ENCODE measurements at places on chromosomes 1 and 21.
A peak's percentile ranks its signal among the peaks of the same experiment; 100 is the strongest.

DNA sequence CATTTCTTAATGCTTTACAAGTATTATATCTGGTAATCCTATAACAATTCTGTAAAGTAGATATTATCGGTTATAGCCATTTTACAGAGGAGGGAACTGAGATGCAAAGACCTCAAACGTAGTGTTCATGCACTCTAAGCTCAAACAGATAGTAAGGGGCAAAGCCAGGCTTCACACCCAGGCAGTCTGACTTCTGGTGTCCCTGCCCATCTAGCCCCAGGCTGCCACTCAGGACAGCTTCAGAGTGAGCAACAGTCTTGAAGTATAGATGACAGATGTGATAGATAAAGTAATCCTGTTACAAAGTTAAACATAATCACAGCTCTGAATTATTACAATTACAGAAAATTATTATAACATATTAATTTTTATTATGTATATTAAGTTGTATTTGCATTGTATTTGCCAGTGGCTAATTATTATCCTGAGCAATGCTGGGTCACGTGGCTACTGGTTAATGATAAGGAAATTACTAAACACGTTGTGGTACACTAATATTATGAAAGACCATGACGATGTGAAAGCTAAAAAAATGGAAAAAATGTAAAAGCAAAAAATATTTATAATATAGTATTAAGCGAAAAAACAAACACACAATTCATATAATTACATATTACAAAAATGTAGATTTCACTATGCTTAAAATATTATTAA is 6.1 kb upstream of the TRAF3IP3 start:
- DNase-seq = no peak

- DNase-seq = no peak
Observed at GRCh38 chr1:226066415-226067078, 4.0 kb downstream of the H3-3A start.

- DNase-seq = no peak
Observed at GRCh38 chr21:19557488-19557887, 1153.9 kb upstream of the TMPRSS15 start.

DNA sequence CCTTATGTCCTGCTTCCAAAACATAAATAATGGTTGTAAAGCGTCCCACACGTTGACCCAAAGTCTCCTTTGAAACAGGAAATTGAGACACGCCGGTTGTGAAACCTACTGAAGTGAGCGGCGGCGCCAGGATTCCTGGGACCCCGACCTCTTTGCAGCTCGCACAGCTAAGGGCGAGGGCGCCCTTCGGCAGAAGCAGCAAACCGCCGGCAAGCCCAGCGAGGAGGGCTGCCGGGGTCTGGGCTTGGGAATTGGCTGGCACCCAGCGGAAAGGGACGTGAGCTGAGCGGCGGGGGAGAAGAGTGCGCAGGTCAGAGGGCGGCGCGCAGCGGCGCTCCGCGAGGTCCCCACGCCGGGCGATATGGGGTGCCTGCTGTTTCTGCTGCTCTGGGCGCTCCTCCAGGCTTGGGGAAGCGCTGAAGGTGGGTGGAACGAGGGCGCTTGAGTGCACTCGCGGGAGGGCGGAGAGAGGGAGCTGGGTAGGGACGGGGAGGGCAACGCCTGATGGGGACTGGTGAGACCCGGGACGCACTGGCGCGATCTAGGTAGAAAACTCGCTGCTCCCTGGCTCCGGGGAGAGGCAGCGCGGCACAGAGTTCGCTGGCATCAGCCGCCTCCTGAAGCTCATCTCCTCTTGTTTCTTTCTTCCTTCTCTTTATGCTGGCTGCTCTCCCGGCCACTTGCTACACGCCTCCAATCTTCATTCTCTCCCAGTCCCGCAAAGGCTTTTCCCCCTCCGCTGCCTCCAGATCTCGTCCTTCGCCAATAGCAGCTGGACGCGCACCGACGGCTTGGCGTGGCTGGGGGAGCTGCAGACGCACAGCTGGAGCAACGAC is at the start of gene CD1D:
TSS of gene CD1D (plus strand) at position 155 of the 836 bp plus-strand sequence. CDS start at position 362, 207 bp downstream.
- no peak for DNase-seq

- DNase-seq = no peak
Observed at GRCh38 chr1:114153261-114154145, at the start of gene SYT6. Gene SYT6, minus strand, starts transcription at chr1:114153869. Its CDS starts 97 bp downstream, at chr1:114153772.

DNA sequence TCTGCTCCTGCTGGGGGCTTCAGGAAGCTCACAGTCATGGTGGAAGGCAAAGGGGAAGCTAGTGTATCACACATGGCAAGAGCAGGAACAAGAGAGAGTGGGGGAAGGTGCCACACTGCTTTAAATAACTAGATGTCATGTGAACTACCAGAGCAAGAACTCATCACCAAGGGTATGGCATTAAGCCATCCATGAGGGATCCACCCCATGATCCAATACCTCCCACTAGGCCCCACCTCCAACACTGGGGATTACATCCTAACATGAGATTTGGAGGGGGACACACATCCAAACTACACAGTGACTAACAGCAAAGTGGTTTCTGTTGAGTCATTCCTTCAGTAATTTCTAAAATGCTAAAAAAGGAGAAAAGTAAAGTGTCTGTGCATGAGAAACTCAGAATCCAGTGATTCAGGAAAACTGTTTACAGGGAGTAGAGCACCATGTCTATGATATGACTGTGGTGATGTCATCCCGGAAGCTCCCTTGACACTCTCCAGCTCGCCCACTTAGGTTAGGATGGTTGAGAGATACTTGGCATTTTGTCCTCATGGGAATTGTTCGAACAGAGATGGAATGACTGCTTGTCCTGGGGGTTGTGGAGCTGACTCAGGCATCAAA is 50.3 kb downstream of the CHD1L start:
- DNase-seq = no peak

DNA sequence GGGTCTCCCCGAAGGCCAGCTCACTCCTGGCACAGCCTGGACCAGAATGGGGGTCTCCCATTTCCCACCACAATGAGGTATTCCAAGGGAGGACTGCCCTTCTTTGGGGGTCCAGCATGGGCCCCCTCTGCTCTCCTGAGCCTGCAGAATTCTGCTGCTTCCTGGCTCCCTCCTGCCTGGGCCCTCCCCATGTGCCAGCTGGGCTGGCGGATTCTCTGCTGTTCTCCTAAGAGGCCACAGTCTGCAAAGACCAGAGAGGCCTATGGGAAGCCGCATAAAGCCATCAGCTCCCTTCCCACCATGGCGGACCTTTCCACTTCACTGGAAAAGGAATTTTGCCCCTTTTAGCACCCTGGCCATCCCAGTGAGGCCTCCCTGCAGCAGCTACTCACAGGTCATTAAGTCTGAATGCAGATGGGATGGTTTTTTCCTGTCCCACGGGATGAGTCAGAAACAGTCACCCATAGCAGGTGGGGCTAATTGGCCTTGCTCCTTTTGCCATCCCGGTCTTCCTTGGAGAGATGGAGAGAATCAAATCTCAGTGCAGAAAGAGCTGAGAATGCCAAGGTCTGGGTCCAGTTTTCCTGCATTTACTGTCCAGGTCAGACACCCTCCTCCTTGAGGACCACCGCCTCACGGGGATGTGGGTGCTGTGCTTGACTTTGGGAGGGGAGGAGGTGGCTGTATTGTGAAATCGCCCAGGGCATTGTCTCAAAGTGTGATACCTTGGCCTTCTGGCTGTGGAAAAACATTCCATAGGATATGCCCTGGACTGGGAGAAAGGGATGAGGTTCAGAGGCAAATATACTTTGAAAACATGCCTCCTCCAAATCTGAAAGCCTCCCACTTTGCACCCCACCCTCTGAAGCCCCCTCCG is 23.2 kb downstream of the MYBPH start:
- no peak for DNase-seq

GRCh38 chr1:20928146-20928545 is 141.0 kb upstream of the HP1BP3 start:
- no peak for DNase-seq

GRCh38 chr1:211638689-211639101 is 36.7 kb downstream of the NEK2 start:
- DNase-seq = no peak

GRCh38 chr1:84774669-84775534 is 84.6 kb upstream of the SSX2IP start:
- no peak for DNase-seq

DNA sequence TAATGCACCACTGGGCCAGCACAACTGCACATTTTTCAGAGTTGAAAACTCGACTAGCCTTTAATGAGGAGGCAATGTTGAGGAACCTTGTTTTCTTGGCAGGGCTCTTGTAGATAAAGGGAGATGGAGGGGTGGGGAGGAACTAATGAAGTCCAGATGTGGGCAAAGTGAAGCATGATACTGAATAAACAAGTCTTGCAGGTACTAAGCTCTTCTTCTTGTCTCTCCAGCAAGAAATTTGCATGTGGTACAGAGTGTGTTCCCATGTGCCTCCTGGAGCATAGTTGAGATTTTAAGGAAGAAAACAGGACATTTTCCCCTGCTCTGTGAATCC is 47.0 kb downstream of the PLPP3 start:
- no peak for DNase-seq

DNA sequence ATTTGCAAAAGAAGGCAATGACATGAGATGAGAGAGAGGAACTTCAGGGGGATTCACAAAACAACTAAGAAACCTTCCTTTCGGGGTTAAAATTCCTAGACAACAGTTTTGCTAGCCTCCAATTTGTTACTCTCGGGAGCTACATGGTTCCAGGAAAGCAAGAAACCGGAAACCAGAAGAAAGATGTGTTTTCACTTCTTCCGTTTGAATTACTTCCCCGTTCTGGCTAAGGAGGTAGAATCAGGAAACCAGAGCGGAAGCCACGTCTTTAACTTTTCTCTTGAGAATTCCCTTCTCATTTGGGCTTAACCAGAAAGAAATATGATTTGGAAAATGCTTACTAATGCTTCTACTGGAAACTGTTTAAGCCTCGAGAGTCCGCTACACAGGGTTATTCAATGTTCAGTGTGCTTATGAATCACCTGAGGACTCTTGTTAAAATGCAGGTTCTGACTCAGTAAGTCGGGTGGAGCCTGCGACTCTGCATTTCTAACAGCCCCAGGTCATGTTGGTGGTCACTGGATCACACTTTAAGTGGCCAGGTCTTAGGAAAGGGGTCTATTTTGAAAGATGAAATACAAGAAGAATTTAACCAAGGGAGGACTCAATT is 43.5 kb upstream of the MCOLN3 start:
- DNase-seq = peak; percentile 47

GRCh38 chr1:173581383-173582079 is 21.3 kb downstream of the SLC9C2 start:
- no peak for DNase-seq

DNA sequence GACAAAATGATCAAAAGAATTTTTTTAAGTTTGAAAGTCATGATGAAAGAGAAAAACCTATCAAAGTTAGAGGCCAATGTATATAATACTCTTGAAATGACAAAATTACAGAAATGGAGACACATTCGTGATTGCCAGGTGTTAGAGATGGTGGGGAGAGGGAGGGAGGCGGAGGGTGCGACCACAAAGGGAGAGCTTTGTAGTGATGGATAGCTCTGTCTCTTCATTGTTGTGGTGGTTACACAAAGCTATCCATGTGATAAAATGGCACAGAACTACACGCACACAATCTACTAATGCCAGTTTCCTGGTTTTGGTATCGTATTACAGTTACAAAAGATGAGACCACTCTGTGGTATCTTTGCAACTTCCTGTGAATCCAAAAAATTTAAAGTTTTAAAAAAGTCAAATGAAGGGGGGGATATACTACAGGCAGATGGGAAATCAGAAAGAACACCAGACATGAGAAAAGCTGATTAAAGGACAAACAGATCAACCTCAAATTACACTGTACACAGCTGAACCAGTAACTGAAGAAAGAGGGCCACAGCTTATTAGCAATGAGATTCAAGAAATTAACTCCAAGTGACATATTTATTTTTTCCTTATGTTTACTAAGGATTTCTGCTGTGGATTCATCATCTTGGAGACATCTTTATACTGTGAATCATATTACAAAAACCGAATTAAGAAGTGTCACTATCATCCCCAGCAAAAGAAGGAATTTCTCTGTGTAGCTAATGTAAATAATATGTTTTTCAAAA is 199.1 kb downstream of the SLC45A1 start:
- DNase-seq = no peak

DNA sequence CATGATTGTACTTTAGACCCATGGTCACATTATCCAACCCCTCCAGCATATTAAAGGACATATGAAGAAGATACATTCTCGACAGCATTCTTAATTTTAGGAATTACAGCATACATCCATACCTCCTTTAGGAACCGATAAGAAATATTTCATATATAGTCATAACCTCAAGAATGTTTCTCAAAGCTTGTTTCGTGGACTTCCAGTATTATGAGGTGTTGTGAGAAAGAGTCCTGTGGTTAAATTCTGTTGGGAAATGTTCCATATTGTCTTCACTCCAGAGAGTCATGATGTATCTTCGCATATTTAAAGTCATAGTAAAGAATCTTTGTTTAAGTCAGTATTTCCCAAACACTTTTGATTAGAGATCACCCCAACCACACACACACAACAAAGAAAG is 321.0 kb upstream of the SNX7 start:
- no peak for DNase-seq
